ENCODE measurements at places on chromosomes 12 and 14. TPM values are rescaled to one million over a fixed set of nuclear protein-coding genes. Genes with fewer than 3 reads are reported as not detected.

Gene RNASE2
- not detected for total RNA-seq

Gene KRT79
- total RNA-seq = not detected

Gene LRRIQ1
- total RNA-seq = not detected

Gene TOMM20L
- not detected for total RNA-seq

Gene ARID4A
- 27.4 TPM for total RNA-seq

Gene LHX5
- total RNA-seq = not detected

Gene TRPV4
- total RNA-seq = not detected

Gene BRMS1L
- total RNA-seq = 4.7 TPM

Gene FGF6
- not detected for total RNA-seq

Measured in T-helper 2 cell treated with Interferon-gamma antibody and Interleukin-4, amounts not matched to agents 100 ng/mL and 5 ng/mL, for 36 hours (primary cell).